Muscle of arm (tissue), 14 donors: ENCODE measurements at places on chromosomes 5 and 9. TPM values are rescaled to one million over a fixed set of nuclear protein-coding genes. Genes with fewer than 3 reads are reported as not detected.

DNA sequence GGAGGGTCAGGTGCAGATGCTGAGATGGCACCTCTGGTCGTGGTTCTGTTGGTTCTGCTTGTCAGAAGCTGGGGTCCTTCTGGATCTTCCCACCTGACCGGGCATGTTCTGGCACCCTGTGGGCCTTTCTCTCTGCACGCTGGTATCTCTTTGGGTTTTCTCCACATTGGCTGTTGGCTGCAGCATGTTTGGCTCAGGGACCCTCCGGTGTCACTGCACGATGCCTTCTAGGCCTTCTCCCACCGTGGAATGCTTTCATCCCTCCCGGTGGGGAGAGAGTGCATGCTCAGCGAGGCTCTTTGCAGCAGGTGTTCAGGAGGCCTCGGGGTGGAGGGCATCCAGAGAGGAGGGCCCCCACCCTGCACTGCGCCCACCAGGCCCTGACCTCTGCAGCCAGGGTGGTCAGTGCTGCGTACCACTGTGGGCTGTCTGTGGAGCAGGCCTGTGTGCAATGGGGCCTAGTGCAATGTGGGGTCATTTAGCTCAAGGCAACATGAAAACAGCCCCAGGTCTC is 119.4 kb downstream of the WNK2 start:
- no peak for DNase-seq

- DNase-seq, result no peak
These were observed 482.2 kb upstream of the PAPPA start for GRCh38 chr9:115671236-115671962.

- no peak for DNase-seq
These were observed 2375.8 kb downstream of the MAT2B start for GRCh38 chr5:165881259-165881658.

- DNase-seq, result peak; percentile 63
These were observed 71.8 kb upstream of the MAMDC2 start for GRCh38 chr9:69971643-69972449.

GRCh38 chr9:96483733-96484390 is 33.9 kb downstream of the HABP4 start:
- DNase-seq, result no peak

DNA sequence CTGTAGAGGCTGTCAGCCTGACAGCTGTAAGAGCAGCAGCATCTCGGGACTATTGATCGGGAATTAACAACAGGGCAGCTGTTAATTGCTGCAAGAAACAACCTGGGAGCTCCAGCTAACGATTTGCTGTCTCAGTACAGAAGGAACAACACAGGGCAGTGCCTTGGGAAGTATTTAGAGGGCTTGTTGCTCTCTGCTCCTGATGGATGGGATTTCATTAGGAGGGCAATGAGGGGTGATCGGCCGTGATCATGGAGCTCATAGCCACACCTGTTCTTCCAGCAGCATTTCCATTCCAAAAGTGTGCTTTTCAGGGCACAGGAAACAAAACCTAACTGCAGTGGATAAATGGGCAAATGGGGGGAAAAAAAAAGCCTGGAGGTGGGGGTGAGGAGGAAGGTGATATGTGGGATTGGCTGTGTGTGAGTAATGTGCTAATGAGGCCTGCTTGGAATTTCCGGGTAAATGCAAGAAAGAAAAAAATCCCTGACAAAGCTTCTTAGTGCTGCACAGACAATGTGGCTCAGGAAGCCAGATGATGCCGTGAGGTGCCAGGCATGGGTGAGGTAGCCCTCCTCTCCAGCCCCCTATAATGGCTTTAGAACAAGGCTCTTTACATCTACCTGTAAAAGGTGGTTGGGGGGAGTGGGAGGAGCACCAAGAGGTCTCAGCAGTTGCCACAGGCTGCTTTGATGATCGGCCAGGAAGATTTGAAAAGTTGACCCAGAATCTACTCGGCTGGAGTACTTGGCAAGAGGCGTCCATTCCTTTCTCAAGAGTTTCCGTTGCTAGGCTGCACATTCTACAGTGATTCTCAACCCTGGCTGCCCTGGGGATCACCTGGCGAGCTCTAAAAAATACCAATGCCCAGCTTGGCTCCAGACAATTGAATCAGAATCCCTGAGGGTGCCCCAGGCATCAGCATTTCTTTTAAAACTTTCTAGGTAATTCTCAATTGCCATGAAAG is 139.5 kb upstream of the KLF9 start:
- no peak for DNase-seq

DNA sequence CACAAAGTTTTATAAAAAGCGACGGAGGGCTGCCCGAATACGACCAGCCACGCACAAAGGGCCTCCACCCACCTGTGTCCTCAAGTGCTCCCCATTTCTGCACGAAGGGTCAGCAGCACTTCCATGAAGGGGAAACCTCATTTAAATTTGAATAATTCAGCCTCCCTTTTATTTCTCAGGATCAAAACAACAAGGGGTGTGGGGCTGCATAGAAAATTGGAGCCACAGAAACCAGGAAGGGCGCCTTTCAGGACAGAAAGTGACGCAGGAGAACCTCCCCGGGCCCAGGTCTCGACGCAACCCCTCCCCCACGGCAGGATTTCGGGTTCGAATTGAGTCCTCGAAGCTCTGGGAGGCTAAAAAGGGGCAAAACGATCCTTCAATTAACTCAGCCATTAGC is 2.1 kb downstream of the NRARP start:
- no peak for DNase-seq

GRCh38 chr5:138466900-138467710 is 1.8 kb downstream of the EGR1 start:
- DNase-seq, result no peak

DNA sequence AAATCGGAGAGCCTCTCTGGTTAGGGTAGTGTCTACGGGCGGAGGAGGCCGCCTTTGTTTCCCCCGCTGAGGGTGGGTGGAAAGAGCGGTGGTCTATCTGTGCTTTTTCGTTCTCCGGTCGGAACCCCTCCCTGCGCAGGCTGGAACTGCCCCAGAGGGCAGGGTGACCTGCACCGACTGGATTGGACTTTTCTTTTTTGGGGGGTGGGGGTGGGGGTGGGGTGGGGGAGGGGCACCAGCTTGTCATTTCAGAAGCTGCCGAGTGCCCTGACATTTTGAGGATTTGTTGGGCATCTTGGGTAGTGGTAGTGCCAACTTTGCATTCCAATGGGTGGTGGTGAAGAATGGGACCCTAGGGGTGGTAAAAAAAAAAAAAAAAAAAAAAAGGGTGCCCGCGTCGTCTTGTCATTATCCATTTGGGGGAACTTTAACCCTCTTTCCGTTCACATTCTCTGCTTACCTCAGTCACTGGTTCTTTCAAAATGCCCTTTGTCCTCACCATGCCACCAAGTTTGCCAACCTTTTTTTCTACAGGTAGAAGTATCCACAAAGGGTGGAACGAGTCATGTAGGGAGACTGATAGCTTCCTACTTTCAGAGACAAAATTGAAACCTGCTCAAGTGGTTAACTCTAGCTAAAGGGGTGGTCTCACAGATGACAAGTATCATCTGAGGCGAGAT is 1.3 kb downstream of the UBE2R2 start:
- DNase-seq, result peak; percentile 34

DNA sequence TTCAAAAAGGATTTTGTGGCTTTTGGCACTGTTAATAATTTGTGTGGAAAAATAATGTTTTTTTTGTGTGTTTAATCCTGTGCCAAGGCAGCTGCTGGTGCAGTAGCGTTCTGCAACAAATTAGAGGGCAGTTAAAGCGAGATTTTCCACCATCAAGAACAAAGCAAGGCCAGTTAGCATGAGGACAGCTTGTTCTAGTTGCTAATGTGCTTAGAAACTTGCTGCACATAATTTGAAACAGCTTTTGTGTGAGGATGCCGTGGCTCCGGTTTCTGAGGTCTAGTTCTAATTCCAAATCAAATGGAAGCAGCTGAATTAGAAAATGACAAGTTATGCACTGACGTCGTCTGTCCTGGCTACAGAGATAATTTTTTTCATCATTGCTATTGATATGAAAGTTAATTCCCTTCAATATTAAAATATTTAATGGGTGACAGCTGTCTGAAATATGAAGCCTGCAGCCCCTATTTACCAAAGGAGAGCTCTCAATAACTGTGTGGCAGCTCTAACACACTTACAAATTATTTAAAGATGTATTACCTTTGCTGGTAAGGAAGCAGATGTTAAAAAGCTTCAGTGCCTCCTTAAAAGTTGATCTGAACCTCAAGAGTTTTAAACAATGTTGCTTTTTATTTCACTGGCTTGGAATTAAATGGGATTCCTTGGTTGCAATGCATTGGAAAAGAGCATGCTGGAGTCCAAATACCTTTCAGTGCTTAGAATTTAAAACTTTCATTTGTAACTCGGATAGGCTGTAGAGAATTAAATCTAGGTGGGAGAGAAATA is 128.6 kb downstream of the SPATA31D1 start:
- peak; percentile 75 for DNase-seq

- peak; percentile 77 for DNase-seq
These were observed 239.4 kb upstream of the FBXL7 start for GRCh38 chr5:15260356-15261268.

DNA sequence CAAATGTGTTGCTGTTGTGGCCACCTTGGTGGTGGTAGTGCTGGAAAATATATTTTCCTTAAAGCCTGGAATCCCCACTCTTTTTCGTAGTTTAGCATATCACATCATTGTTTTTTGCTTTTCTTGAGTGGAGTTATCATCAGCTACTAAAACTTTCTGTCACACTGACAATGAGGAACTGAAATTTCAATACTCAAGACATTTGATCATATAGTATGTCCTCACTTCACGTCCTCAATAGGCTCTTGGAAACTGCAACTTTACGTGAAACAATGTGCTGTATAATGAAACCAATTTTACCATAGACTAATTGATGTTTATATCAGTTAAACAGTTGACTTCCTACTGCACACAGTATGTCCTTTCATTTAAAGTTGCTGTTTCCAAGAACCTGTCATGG is 265.8 kb downstream of the ADGRV1 start:
- DNase-seq, result no peak

GRCh38 chr5:148928141-148928540 is 101.7 kb downstream of the ADRB2 start:
- DNase-seq, result no peak

DNA sequence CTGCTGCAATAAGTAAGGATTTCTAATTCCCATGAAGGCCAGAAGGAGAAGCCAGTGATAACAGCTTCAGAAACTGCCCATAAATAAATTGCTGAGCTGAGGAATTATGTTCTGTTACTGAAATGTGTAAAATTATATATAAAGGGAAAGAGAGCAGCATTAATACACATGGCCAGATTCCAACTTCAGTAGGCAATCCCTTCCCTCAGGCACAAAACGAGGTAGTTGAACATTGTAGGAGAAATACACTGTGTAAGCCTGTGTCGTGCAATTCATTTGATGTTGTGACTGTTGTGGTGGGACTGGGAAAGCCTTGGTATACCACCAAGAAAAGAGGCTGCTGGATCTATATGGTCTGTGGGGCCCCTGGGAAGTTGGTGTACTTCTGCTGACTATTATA is 192.9 kb downstream of the WDR70 start:
- no peak for DNase-seq

DUSP1 gene
- polyA plus RNA-seq, result 168 TPM

OR1K1 gene
- not detected for polyA plus RNA-seq

MEIKIN gene
- not detected for polyA plus RNA-seq

FREM1 gene
- polyA plus RNA-seq, result 25.3 TPM

MRPS2 gene
- 17.2 TPM for polyA plus RNA-seq

WNT8A gene
- not detected for polyA plus RNA-seq

ANKRD31 gene
- polyA plus RNA-seq, result not detected

OLFM1 gene
- polyA plus RNA-seq, result 3.5 TPM

DRD1 gene
- polyA plus RNA-seq, result not detected

TICAM2 gene
- 5.5 TPM for polyA plus RNA-seq
